Activated CD4-positive, alpha-beta T cell treated with anti-CD3 and anti-CD28 coated beads, Interleukin-2, amount 50 U/mL, for 24 hours (primary cell): ENCODE measurements at places on chromosomes 5 and 9.

DNA sequence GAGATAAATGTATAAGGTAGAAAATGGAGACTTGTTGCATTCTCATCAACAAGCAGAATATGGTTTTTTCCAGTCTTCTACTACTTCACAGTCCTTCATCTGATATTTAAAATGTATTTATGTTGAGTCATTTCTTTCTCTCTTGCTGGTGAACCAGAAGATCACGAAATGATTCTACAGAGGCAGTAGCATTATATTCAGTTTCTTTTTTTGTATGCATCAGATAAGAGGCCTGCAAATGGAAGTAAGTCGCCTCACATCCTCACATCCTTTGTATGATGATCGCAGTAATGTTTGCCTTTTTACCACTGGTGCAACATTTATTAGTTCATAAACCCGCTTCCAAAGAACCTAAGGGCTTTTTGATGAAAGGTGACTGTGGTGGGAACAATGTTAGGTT, 22.1 kb upstream of the IL13 start:
- no peak for DNase-seq

- no peak for DNase-seq
Observed at GRCh38 chr5:174295702-174296436, 250.4 kb downstream of the NSG2 start.

GRCh38 chr5:109411627-109412026, 1.9 kb upstream of the PJA2 start:
- no peak for DNase-seq

DNA sequence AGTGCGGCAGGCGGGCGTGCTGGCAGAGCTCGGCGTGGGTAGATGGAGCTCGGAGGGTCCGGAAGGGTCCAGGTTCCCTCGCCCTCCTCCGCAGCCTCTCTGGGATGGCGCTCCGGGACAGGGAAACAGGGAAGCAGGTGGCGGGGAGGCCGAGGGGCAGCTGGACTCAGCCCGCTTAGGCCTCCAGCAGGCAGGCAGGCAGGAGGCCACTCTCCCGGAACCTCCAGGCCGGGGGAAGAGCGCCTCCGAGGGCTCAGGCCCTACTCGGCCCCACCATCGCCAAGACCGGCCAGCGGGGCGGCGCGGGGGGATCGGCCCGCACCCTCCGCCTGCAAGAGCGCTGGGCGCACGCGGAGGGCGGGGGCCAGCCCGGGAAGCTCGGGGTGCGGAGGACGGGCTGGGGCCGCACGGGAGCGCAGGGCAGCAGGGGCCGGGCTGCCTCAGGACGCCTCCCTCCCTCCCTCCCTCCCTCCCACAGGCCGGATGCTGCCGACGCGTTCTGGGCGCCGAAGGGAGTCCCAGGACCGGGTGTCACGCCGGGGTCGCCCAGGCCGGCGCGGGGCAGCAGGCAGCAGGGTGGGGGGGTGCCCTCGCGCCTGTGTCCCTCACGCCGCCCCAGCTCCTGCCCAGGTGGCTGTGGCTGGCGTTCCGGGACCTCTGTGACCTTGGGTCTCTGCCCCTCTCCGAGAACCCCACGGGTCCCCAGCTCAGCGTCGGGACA, 977 bp downstream of the MGAT4B start:
- no peak for DNase-seq
